ENCODE measurements at places on chromosomes 16 and 17. TPM values are rescaled to one million over a fixed set of nuclear protein-coding genes. Genes with fewer than 3 reads are reported as not detected.

OR4D1 gene
- not detected for total RNA-seq

AATK gene
- total RNA-seq: 11.1 TPM

TBC1D3 gene
- not detected for total RNA-seq

AGRP gene
- not detected for total RNA-seq

VPS35L gene
- total RNA-seq: 30.0 TPM

KRTAP2-2 gene
- not detected for total RNA-seq

ABCC3 gene
- total RNA-seq: 5.6 TPM
